ENCODE measurements at places on chromosomes 2 and 18. TPM values are rescaled to one million over a fixed set of nuclear protein-coding genes. Genes with fewer than 3 reads are reported as not detected.

GRCh38 chr2:142048581-142048980 is 82.2 kb downstream of the LRP1B start:
- DNase-seq = no peak
- H3K4me1 ChIP-seq = no peaks in the 10 kb centered on the region

DNA sequence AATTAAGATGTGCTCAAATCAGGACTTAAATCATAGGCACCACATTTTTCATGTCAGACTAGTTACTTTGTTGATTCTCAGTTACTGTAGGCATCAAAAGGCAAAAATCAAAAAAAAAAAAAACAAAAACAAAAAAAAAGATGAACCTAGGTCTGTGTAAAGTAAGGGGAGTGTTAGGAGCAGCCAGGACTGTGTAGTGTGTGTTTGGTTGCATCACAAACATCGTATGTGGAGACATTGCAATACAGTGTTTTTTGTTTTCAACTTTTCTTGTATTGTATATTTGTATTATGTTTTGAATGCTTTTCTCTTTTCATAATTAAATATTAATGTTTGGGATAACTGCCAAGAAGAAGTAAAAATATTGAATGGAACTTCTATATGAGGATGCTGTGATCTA is 82.1 kb downstream of the ACSL3 start:
- H3K4me3 ChIP-seq = no peak overlapping the region
- no peak overlapping the region for H3K27ac ChIP-seq
- H3K27me3 ChIP-seq = no peaks in the 10 kb centered on the region

TUBA3E gene
- 2.4 TPM for polyA plus RNA-seq

GRCh38 chr18:36281936-36282335 is 15.6 kb upstream of the FHOD3 start:
- H3K36me3 ChIP-seq = no peaks in the 10 kb centered on the region
- no peak for DNase-seq
- no peak overlapping the region for H3K27ac ChIP-seq
- H3K4me1 ChIP-seq = no peaks in the 10 kb centered on the region
- peaks cover 4% of the 10 kb centered on the region for H3K27me3 ChIP-seq

DNA sequence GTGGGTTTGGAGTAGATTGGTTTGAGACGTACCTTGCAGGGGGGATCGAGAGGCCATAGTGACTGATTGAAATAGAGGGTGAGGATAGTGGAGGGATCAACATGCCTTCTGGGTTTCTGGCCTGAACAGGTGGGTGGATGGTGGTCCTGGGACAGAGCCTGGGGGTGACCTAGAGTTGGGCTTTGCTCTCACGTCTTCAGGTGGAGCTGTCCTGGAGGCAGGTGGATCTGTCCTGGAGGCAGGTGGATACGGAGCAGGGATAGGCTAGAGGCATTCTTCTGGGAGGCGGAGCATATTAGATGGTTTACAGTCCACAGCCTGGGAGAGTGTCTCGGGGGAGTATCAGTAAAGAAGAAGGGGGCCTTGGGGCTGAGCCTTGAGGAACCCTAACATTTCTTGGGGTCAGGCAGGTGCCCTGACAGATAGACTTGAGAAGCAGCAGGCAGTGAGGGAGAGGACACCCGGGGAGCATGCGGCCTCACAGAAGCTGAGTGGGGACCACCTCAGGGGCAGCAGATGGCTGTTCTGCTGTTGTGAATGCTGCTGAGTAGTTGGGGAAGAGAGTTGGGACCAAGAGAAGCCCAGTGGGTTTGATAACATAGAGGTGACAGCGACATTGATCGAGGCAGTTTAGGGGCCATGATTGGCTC is 1.6 kb downstream of the CAPN10 start:
- peaks cover 2% of the 10 kb centered on the region for H3K36me3 ChIP-seq
- no peak overlapping the region for H3K27ac ChIP-seq
- H3K4me3 ChIP-seq = no peak overlapping the region
- H3K4me1 ChIP-seq = peaks cover 15% of the 10 kb centered on the region
- DNase-seq = no peak

Data from small intestine (tissue), 16 donors.